ENCODE measurements at places on chromosomes 16 and 17.

GRCh38 chr17:200586-200985 is 19.1 kb upstream of the DOC2B start:
- DNase-seq = no peak

GRCh38 chr17:78764871-78765270 is 17.2 kb downstream of the CYTH1 start:
- DNase-seq = no peak

- DNase-seq = no peak
These were observed 48.1 kb downstream of the MYO1D start for GRCh38 chr17:32828822-32829221.

GRCh38 chr17:77598241-77598620 is 360.3 kb upstream of the TNRC6C start:
- DNase-seq = no peak

DNA sequence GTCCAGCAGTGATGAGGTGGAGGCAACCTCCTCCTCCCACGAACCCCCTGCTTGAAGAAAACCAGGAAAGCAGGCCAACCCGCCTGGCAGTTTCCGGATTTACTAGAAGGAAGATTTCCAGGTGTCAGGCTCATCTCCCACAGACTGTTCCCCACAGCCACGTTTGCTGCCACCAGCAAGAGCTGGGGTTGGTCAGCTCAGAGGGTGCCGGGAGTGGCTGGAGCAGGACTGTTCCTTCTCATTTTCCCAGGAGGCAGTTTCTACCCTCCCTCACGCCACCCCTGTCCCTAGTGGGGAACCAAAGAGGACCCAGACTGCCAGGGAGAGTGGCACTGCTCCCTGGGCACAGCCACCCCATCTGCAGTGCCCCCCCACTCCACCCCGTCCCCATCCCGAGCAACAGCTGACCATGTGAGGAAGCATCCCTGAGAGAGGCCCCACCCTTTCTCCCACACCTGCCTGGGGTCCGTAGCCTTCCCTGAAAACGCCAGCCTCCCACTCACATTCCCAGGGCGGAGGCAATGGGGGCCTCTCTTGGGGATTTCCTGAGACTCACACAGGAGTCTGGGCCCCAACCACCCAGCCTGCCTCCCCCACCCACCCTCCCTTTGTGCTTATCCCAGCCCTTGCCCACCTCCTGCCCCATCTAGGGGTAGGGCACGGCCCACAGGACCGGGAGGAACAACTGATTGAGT is 5.9 kb downstream of the KRT17 start:
- no peak for DNase-seq

DNA sequence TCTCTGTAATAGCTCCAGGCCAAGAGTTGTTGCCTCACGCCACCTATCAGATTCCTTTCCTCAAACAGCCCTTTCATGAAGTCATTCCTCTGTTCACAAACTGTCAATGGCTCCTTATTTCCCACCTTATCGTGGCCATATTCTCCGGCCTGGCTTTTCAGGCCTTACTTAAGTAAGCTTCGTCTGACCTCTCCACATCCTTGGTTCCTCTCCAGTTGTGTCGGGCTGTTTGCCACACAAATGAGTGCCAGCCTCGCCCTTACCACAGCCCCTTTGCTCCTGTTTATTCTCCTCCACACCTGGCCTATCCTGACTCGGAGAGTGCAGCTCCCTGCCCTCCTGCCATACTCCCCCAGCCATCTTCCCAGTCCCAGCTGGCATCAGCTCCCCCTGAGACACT is 2.0 kb downstream of the TP53I13 start:
- no peak for DNase-seq

DNA sequence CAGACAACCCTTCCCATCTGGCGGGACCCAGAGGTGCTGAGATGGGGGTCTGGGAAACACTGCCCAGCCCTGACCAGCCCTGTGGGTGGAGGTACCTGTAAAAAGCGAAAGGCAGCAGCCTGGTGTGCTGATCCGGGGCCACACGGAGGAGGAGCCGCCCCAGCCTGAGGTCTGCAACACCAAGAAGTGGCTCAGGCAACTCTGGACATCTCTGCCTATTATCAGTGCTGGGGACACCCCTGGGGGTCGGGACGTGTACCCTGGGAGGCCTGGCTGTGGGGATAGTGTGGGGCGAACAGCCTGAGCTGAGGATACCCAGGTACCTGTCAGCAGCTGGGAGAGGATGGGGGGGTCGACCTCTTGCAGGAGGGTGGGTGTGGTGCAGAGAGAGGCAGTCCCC is 18.0 kb downstream of the ZNF276 start:
- no peak for DNase-seq
